ENCODE measurements at places on chromosomes 4 and X.
A peak's percentile ranks its signal among the peaks of the same experiment; 100 is the strongest.

GRCh38 chr4:4443821-4444220 lies 56.9 kb downstream of the NSG1 start:
- DNase-seq, result no peak

GRCh38 chrX:31665454-31665853 lies 593.6 kb upstream of the FTHL17 start:
- no peak for DNase-seq

DNA sequence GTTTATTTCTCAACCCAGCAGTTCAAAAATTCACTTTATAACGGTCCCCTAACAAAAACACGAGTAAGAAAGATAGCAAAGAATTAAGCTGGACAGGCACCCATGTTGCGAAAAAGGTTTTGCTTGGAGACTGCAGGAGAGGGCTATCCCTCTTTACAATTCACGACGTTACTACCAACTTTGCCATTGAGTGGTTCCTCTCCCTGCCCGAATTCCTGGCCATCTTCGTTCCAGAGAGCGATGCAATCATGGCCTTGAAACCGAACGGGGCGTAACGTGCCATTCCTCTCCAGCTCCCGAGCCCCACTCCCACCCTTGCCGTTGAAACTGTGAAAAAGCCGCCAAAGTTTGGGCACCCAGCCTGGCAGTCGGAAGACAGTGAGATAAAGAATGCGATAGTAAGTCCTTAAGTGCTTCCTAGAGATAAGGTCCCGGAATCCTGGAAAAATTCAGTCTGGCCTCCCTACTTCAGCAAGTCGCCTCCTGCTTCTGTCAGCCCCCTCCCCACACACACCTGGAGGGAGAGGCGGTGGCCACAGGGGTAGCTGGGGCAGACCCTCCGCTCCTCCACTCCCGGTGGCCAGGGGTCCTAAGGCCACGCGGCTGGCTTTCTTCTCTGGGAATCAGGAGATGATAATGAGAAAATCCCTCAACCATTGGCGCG lies 65.2 kb downstream of the FBXO8 start:
- DNase-seq, result no peak

- no peak for DNase-seq
Measured at GRCh38 chrX:106707771-106708454, 18.6 kb upstream of the RNF128 start.

- no peak for DNase-seq
Measured at GRCh38 chr4:128853741-128854140, 44.2 kb downstream of the JADE1 start.

DNA sequence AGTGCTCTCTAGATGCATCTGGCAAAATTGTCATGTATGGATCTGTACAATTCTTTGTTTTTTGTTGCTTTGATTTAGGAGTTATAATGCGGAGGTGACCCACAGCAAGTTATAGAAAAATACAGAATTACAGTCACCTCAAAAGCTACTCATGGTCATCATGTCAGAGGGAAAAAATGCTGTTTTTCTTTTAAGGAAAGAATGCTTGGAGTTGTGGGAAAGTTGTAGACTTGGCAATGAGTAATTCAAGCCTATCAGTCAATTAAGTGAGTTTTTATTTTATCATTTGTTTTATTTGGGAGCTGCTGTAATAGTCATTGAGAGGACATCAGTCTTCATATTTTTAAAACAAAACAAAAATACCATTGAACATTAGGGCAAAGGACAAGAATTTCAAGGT lies 16.4 kb downstream of the FHL1 start:
- DNase-seq, result no peak

DNA sequence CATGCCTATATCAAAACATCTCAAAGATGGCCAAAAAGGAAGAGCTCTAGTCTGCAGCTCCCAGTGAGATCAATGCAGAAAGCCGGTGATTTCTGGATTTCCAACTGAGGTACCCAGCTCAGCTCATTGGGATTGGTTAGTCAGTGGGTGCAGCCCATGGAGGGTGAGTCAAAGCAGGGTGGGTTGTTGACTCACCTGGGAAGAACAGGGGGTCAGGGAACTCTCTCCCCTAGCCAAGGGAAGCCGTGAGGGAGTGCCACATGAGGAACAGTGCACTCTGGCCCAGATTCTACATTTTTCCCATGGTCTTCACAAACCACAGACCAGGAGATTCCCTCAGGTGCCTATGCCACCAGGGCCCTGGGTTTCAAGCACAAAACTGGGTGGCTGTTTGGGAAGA lies 57.3 kb upstream of the FGF16 start:
- no peak for DNase-seq

GRCh38 chr4:94216394-94216793 lies 8.7 kb downstream of the SMARCAD1 start:
- no peak for DNase-seq

DNA sequence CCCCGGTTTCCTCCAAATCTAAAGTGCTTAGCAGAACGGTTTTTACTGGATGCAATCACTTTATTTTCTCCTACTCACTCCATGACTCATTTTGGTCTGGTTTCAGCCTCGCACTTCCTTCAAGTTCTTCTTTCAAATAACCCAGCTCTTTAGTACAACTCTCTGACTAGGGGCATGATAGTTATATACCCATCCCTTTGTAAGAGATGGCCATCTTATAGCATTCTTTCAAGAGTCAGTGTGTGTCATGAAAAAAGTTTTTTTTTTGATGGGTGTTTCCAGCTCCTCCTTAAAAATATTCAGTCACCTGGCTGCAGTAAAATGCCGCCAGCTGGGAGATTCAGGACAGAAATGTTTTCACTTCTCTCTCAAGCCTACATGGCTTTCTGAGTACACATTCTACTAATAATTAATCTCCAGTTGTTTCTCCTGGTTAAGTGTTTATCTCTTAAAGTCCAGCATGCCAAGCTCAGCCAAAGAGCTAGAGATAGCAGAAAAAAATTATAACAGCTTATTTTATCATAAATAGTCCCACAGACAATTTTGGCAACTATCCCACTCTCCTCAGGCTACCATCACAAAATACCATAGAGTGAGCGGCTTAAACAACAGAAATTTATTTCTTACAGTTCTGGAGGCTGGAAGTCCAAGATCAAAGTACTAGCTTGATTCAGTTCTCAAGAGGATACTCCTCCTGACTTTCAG lies 139.3 kb downstream of the GASK1B start:
- no peak for DNase-seq

GRCh38 chrX:68112321-68112720 lies 321.0 kb downstream of the OPHN1 start:
- peak; percentile 16 for DNase-seq

DNA sequence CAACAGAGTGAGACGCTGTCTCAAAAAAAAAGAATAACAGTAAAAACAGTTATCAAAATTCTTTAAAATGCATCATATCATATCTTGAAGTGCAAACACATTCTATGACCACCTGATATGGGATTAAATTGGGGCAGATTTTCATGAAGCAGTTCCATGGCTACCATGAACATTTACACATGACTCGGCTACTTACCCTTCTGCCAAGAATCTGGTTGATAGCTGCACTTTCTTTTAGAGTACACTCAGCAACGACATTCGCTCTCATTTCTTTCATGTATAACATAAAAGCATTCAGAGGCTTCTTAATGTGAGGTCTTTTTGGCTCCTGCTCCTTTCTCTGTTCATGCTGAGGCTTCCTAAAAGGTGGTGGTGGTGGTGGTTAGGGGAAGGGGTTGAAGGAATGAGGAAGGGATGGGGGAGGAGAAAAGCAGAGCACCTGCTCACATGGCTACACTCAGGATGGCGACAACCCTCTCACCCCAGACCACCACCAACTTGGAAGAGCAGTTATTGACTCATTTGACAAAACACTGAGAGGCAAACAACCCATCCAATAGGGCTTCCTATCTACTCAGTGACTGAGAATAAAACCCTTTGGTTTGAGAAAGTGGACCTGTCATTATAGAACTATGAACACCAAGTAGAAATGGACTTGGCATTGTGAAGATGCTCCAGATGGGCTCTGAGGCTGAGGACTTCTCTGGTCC lies 88.5 kb downstream of the HADH start:
- DNase-seq, result no peak

DNA sequence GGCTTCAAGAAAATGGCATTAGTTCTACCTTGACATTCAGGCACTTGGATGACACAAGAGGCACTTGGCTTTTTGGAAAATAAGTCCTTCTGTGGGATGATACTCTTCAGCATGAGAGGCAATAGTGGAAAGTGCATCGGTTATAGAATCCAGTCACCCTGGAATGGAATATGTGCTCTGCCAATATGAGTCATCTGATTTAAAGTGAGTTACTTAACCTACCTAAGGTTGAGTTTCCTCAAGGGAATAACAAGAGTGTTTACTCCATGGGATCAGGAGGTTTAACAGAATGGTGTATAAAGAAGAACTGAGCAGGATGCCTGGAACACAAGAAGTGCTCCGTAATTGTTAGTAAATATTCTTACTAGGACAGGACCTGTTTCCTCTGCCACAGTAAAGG lies 10.7 kb downstream of the SLC39A8 start:
- no peak for DNase-seq
